ENCODE measurements at places on chromosomes 1 and 21.

DNA sequence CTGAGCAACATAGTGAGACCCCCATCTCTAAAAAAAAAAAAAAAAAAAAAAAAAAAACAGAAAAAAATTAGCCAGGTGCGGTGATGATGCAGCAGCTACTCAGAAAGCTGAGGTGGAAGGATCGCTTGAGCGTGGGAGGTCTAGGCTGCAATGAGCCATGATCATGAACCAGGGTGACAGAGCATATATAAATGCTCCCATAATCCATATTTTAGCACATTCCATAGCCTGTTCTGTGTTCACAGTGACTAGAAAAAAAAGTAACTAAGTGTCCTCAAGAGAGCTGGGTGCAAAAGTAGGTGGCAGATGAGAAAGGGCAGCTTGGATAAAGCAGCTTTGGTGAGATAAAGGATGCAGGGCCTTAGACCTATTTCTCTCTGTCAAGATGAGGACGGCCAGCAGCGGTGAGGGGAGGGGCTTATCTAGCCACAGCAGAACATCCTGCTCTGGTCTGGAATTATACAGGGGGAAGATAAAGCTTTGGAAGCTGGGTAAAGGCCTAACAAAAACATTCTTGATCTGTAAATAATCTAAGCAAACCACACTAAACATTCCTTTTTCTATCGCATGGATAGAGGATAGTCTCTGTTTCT is 205.3 kb downstream of the DAB1 start:
- DNase-seq, result no peak

DNA sequence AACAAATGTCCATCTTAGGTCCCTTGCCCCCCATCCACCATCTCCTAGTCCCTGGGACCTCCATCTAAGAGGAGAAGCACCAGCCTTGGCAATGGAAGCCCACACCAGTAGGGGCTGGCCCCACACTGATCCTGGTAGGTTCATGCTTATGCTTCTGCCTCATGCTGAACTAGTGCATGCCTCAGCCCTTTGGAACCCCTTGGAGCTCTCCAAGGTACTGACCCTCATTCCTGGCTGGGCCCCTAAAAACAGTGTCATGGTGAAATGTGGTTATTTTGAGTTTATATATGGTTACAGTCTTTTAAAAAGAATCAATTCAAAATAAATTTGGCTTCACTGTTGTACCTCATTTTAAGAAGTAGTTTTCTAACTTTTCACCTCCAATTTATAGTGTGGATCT is 108.3 kb downstream of the HIVEP3 start:
- DNase-seq, result no peak

DNA sequence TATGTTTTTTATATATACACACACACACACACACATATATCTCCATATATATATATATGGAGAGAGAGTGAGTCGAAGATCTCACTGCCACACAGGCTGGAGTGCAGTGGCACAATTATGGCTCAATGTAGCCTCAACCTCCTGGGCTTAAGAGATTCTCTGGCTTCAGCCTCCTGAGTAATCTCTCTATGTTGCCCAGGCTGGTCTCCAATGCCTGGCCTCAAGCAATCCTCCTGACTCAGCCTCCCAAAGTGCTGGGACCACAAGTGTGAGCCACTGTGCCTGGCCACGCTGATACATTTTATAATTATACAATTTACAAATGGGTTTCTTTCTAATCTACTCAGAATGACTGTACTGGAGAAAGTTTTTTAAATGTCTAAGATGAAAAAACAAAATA is 664.2 kb downstream of the PTPRC start:
- no peak for DNase-seq

- DNase-seq, result peak; percentile 72
Measured at GRCh38 chr1:36420836-36421317, 23.2 kb upstream of the LSM10 start.

DNA sequence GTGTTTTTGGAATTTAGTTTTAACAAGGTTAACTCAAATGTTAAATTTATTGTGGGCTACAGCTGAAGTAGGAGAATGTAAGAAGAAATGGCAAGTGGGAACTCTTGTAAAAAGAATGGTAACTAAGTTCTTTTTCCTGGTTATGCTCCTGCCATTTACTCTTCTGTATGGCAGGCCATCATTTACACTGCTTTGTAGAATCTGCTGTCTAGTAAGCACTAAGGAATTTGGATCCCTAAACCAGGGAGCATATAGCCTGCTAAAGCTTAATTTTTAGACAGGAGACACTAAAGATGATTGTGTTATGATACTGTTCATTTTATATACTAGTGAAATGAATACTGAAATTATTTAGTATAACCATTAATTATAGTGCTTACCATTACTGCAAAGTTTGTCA is 85.3 kb downstream of the CAMTA1 start:
- no peak for DNase-seq

- DNase-seq, result no peak
Measured at GRCh38 chr1:222897527-222898190, 82.8 kb downstream of the DISP1 start.

GRCh38 chr1:113998361-113998760 is 19.1 kb downstream of the OLFML3 start:
- DNase-seq, result no peak

- DNase-seq, result peak; percentile 55
Measured at GRCh38 chr1:203216274-203217138, 13.0 kb downstream of the CHIT1 start.

DNA sequence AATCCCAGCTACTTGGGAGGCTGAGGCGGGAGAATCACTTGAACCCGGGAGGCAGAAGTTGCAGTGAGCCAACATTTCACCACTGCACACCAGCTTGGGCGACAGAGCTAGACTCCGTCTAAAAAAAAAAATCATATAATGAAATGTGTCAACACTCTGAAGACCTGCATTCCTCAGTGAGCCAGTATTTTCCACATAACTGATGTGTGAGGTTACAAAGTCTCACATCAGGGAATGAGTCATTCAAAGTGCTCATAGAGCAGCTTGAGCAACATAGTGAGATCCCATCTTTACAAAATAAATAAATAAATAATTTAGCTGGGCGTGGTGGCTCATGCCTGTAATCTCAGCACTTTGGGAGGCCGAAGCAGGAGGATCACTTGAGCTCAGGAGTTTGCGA is 65.5 kb downstream of the CASZ1 start:
- DNase-seq, result peak; percentile 91

DNA sequence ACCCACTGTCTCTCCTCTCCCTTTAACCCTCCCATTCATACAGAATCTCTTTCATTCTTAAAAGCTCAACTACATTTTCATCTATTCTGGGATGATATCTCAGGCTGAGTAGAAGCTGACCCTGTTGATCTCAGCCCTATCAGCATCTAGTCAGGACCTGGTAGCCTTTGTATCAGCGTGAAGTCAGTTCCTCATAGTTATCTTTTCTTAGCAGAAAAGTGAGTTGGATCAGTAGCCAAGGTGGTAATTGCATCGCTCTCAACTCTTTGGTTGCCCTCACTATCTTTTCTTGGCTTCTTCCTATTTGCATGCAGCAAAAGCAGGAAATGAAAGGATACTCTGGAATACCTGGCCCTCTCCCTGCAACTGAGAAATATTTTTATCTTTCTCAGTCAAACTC is 13.6 kb upstream of the GOLT1A start:
- no peak for DNase-seq

DNA sequence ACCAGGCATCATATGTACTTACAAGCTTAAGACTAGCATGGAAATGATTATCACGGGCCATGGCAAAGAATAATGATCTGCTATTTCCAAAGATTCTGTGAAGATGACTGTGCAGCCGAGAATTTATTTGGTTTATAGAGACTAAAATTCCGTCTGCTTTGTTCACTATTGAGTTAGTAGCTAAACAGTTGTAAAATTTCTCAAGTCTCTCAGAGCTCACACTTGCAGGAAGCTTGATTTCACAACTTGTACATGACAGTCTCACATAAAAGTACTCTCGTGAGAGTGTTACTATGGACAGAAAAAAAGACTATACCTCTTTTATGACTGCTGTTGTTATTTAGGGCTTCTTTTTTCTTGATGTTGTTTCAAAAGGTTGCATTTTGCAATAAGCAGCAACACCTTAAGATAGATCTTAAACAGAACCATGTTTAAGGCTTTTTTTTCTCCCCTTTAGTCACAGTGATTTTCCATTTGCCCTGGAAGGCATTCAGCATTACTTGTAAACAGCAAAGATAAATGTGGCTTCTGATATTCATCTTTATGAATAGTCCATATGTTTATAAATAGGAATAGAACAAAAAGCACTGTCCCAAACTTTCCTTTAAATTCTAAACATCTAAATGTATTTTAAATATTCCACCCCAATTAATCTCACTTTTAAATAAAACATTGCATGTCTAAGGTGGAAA is 24.8 kb downstream of the ST6GALNAC5 start:
- no peak for DNase-seq

- no peak for DNase-seq
Measured at GRCh38 chr1:206048582-206048981, 4.4 kb upstream of the RHEX start.

DNA sequence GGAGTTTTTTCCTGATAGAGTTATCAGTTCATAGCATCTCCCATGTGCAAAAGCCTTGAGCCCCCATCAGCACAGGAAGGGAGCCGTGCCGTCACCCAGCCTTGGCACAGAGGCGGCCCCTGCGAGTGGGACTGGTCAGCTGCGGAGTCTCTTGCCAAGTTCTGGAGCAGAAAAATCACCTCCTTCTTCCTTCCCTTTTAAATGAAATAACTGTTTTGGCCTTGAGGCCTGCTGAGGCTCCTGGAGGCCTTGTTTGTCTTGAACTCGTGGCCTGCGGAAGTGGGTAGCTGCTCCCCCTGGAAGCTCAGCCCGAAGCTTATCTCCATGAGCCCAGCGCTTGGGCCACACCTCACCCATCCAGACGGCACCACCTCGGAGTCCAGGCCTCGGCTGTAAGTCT is 145.7 kb upstream of the TMEM51 start:
- no peak for DNase-seq

GRCh38 chr1:223820515-223820858 is 25.3 kb downstream of the TP53BP2 start:
- no peak for DNase-seq

- DNase-seq, result peak; percentile 89
Measured at GRCh38 chr21:33380483-33380998, 22.7 kb upstream of the IFNGR2 start.

DNA sequence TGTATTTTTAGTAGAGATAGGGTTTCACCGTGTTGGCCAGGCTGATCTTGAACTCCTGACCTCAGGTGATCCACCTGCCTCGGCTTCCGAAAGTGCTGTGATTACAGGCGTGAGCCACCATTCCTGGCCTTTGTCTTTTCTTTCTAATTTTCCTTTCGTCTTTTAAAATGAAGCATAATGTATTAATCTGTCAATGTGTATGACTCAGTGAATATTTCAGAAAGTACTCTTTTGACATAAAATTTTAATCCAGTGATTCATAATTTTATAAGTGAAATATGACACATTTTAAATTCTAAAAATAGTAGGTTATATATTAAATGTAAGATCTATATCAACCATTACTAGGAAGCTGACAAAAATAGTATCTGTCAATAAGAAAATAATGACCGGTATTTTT is 1059.0 kb upstream of the PRMT6 start:
- no peak for DNase-seq

DNA sequence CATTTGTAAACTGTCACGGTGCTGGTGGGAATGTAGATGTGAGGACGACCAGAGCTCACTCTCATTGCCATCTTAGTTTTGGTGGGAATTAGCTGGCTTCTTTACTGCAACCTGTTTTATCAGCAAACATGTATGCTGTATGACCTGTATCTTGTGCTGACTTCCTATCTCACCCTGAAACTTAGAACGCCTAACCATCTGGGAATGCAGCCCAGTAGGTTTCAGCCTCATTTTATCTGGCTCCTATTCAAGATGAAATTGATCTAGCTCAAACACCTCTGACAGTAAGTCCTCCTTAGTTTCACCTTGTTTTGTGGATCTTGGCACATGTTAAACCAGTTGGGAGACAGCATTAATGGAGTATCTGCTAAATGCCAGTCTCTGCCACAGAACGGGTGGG is 174.6 kb downstream of the HLX start:
- peak; percentile 45 for DNase-seq

- no peak for DNase-seq
Measured at GRCh38 chr1:187476671-187477070, 647.9 kb downstream of the PLA2G4A start.

DNA sequence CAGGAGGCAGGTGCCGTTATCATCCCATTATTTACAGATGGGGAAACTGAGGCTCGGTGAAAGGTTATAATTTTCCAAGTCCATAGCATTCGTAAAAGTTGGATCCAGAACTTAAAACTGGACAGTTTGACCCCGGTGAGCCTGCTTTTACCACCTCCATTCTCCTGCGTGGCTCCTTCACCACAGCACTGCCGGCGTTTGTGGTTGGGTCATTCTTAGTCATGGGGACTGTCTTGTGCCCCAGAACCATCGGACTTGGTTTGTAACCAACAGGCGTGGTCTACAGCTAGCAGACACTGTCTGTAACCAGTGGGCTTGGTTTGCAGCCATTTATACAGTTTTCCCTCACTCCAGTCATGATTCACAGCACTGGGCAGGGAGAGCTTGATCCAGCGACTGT is 511.3 kb downstream of the NPHP4 start:
- DNase-seq, result no peak

- DNase-seq, result no peak
Measured at GRCh38 chr1:161000736-161001480, 20.0 kb downstream of the F11R start.

DNA sequence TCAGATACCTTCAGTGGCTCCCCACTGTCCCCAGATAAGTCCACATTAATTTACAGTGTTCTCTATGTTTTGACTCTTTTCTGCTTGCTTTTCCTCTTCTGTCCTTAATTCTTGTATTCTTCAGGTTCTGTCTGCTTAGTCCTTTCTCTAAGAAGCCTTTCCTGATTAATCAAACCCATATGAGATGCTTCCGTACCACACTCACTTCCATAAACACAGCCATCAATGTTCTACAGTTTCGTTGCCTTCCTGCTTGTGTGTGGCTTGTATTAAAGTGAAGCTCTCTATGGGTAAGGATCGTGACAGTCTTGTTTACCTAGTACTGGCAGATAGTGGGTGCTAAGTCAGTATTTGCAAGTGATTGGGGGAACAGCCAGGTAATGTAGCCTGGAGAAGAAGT is 75.9 kb downstream of the PRDM2 start:
- DNase-seq, result no peak

- DNase-seq, result no peak
Measured at GRCh38 chr21:38499296-38499695, 1.0 kb upstream of the ERG start.

DNA sequence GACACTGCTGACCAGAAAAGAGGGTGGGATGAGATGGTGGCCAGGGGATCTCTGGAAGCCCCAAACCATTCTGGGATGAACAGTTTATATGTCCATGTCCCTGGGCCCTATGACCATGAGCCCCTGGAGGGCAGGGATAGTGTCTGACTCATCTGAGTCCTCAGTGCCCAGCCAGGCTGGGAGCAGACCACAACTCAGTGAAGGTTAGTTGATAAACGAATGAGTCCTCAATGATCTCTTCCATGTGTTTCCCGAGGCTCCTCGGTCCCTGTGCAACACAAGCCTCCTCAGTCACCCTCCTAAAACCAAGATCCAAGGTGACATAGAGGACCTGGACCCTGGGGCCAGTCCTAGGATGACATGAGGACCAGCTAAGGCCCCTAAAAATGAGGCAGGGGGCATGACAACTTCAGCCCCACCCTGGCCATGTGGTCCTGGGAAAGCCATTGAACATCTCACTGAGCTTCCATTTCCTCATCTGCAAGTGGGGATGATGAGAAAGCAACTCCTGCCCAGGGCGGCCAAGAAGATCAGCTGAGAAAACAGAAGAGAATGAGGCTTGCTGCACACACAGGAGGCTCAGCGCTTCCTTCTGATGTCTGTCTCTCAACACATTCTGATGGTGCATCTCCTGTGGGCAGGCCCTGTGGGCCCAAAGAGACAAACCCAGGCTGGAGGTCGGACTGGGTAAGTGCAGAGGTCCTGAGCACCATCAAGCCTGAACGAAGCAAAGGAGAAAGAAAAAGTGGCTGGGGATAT is 86.3 kb downstream of the GLIS1 start:
- DNase-seq, result no peak

GRCh38 chr1:48227165-48228013 is 4.9 kb downstream of the SLC5A9 start:
- DNase-seq, result no peak
